ENCODE measurements at places on chromosomes 5 and 9.

- DNase-seq = no peak
Measured at GRCh38 chr5:155833287-155833686, 493.7 kb upstream of the SGCD start.

DNA sequence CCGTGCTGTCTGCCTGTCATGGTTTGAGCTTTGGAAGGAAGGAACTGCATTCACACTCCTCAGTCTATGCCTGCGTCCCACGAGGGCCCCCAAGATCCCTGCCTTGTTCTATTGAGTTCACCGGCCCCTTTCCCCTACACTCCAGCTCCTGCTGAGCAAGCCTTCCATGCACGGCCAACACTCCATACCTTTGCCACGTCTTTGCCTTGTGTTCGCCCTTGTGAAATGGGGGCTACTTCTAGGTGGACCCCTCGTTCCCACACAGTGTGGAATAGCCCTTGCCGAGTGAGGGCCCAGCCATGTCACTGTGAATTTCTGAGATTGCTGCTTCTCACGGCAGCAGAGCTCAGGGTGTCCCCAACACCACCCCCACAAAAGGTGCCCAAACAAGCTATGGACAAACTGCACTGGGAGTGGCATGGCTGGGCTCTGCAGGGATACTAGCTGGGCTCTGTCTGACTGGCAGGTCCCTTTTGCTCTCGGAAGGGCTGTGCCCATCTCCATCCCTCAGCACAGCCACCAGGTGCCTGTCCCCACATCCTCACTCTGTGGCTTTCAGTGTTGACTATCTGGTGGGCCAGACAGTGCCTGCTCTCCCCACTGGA is 67.9 kb upstream of the ADAMTS2 start:
- no peak for DNase-seq

- no peak for DNase-seq
Measured at GRCh38 chr5:95241161-95241560, 43.7 kb downstream of the MCTP1 start.

- DNase-seq = no peak
Measured at GRCh38 chr9:129071526-129072126, 9.3 kb upstream of the DOLPP1 start.

- DNase-seq = peak; percentile 65
Measured at GRCh38 chr5:151154931-151155774, 2.4 kb downstream of the ANXA6 start.

DNA sequence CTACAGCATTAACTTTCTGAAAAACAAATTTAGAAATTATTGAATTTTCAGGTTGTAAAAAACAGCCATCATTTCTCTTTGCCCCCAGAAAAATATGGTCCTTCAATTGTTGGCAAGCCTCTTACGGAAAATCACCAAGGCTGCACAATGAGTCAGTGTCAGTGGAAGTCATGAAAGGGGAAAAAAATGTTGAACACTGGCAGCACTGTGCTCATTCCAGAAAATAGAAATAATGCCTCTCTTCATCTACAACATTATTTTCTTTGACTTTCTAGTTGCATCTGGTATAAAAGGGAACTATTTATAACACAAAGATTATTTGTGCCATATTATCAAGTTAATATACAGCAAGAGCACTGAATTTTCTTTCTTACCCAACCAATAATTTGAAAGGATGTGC is 26.7 kb upstream of the STK32A start:
- DNase-seq = no peak

DNA sequence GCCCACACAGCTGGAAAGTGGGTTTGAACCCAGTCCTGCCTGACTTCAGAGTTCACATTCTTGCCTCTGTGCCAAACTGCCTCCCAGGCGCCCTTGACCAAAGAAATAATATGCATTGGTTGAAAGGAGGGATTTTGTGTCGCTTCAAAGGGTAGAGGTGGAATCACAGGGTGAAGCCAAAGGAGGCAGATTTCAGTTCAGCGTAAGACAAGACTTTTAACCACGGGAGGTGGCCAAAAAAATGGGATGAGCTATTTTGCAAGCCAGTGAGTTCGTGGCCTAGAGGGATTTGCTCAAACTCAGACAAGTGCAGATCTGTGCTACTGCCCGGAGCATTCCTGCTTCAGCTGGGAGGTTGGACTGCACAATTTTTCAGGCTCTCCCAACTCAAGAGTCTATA is 57.6 kb upstream of the RANBP3L start:
- no peak for DNase-seq

DNA sequence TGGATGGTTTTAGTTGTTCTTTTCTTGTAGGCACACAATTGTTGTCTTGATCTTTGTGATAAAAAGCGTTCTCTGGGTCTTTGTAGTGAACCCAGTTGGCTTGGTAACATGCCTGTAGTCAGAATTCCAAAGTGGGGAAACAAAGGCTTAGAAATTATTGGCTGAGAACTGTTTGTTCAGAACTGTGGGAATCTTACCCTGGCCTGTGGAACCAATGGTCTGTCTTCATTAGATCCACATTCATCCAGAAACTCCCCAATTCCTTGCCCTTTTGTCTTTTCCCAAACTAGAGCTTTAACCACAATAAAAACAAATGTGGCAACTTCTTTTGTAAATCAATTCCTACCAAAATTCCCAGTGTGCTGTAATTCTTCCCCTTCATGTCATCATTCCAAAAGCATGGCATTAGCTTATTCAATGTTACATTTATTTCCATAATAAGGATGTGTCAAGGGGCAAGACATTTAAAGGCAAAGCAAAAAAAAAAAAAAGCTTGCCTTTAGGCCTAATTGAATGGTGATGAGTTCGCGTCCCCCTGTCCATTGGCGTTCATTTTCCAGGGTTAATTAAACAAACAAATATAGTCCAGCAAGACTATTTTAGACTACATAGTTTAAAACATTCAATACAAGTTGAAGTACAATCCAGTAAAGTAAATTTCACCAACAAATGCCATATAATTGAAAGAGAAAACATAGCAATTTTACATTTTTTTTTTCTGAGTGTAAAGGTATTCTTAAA is 249.8 kb upstream of the ZNF608 start:
- DNase-seq = no peak

DNA sequence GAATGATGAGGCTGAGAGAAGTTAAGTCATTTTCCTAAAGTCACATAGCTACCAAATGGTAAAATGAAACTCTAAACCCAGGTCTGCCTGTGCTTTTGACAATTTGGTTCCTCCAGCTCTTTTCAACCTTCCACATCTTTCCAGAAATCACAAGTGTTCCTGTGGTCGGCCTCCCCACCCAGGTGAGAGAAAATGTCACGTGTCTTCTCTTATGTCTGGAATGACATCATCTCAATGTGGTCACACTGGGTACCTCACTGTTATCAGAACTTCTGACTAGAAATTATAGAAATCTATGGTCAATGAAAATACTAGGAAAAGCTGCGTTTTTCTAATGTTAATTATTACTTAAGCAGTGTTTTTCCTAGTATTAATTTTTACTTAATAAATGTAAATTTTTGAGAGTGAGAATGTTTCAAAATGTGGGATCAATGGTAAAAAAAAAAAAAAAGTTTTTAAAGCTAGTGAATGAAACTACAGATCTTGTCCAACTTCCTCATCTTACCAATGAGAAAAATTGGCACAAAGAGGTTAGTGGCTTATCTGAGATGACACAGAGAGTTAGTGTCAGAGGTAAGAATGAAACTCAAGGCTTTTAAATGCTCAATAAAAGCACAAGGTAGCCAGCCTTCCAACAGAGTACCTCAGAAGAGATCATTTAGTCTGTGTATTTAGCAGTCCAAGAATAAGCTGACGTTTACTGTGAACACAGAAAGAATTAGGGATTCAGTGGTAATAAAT is 228.7 kb upstream of the NR4A3 start:
- no peak for DNase-seq

DNA sequence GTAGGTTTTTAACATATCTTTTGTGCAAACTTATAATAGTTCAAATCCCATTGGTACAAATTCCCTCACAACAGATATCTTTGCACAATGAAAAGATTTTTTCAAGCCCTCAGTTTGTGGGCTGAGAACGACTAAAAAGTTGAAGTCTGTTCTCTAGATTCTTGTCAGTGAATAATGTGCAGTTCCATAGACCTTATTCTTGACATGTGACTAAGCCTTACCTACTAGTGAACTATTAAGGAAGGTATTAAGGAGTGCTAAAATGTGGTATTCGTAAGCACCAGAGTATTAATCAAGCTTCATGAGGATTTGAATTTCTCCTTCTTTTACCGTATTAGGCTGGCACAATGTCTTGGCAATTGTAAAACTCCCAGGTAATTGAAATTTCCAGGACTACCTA is 205.6 kb upstream of the DMRTA1 start:
- DNase-seq = no peak

DNA sequence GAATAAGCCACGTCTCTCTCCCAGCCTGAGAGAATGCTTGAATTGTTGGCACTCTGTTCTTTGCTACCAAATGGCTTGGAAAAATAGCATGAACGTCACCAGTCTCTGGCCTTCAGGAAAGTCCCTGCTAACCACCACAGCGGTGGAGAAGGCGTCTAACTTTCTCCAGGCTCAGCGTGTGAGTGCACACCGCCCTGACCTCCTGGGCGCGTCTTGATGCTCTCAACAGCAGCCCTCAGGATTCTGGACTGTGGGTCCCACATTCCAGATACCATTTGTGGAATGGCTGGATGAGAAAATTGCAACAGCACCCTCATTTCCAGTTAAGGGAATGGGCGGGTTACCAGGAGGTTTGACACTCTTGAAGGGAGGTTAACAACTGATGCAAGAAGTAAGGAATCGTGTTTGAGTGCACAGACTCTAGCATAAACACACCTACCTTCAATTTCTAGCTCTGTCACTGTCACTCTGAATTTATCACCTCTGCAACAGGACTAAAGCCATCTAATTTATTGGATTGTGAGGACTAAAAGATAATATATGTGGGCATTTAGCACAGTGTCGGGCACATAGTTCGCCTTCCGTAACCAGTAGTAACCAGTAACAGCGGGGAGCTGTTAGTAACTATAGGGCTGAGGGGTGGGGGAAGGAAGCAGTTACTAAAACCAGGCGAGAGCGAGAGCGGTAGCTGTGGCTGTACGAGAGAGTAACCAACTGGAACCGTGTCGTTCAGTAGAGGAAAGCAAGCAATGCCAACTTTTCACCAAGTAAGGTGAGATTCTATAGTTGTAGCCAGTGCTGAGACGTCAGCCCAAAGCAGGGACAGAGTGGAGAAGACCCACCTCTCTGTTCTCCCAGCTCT is 807 bp upstream of the PLGRKT start:
- DNase-seq = peak; percentile 54
